NCI-H1092 treated with DMSO at 0.1 percent for 48 hours (cell line): ENCODE measurements at places on chromosomes 12 and 14.

GRCh38 chr14:36880276-36880675 is 218.6 kb downstream of the PAX9 start:
- DNase-seq, result no peak

DNA sequence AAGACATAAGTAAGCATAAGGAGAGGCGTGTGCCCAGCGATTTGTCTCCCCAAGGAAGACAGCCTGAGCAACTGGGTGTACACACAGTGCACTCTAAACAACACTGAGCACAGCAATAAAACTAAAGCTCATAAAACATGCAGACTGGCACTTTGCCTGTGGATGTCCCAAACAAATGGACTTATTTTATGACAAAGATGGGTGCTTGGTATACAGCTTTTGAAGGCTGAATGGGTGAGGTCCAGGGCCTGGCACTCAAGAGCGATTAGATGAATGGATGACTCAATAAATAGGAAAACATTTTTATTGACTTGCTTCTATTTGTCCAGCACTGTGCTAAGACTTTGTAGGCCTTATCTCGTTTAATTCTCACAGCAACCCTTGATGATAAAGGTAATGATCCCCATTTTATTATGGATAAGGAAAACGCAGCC is 28.5 kb downstream of the LGMN start:
- peak; percentile 23 for DNase-seq

GRCh38 chr14:60025571-60025970 is 66.2 kb upstream of the PCNX4 start:
- DNase-seq, result no peak

DNA sequence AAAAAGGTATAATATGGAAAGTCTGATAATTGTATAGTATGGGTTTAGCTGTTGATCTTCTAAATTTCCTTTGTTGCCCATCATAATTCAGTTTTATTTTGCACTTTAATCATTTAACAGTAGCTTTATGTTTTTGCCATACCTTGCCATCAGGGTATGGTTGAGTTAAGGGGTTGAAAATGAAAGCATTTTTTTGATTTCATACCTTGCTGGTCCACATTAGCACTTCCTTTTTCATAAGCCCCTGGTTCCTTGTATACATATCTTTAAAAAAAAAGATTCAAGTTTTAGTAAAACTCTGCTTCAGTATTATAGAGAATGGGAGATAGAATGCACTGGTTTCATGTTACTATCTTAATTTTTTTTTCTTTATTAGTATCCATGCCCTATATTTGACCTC is 71.1 kb downstream of the MIPOL1 start:
- no peak for DNase-seq
